Purkinje cell (primary cell): ENCODE measurements at places on chromosomes 5 and 9. TPM values are rescaled to one million over a fixed set of nuclear protein-coding genes. Genes with fewer than 3 reads are reported as not detected.

Gene C9orf50
- polyA plus RNA-seq = not detected in 2 replicates

Gene CERCAM
- 0.14 and 1.6 TPM in 2 replicates for polyA plus RNA-seq

Gene NMUR2
- polyA plus RNA-seq = 1.6 TPM in 1 of 2 replicates, not detected in the other

Gene DIPK1B
- polyA plus RNA-seq = 9.0 and 15.5 TPM in 2 replicates

Gene FAM221B
- not detected in 2 replicates for polyA plus RNA-seq

Gene PHAX
- 144 and 198 TPM in 2 replicates for polyA plus RNA-seq

Gene UGT3A2
- not detected in 2 replicates for polyA plus RNA-seq

Gene CCNJL
- 0.36 and 0.77 TPM in 2 replicates for polyA plus RNA-seq

Gene SHC3
- polyA plus RNA-seq = 0.06 and 4.1 TPM in 2 replicates

Gene ANKRD55
- 0.15 and 1.8 TPM in 2 replicates for polyA plus RNA-seq

Gene CCDC192
- not detected in 2 replicates for polyA plus RNA-seq

Gene YTHDC2
- 10.4 and 12.8 TPM in 2 replicates for polyA plus RNA-seq

Gene ACSL6
- polyA plus RNA-seq = 86.4 and 90.7 TPM in 2 replicates

Gene ARL15
- polyA plus RNA-seq = 5.1 and 18.5 TPM in 2 replicates

Gene RPL37
- 491 and 580 TPM in 2 replicates for polyA plus RNA-seq

Gene SLC25A2
- polyA plus RNA-seq = not detected in 2 replicates

Gene NXNL2
- 0.17 TPM in 1 of 2 replicates, not detected in the other for polyA plus RNA-seq

Gene HAVCR2
- 0.24 TPM in 1 of 2 replicates, not detected in the other for polyA plus RNA-seq

Gene SLC6A19
- not detected in 2 replicates for polyA plus RNA-seq

Gene STOML2
- polyA plus RNA-seq = 50.1 and 51.7 TPM in 2 replicates

Gene SHOC1
- 0.62 and 0.76 TPM in 2 replicates for polyA plus RNA-seq

Gene SV2C
- 50.4 and 53.8 TPM in 2 replicates for polyA plus RNA-seq

Gene ADAMTS13
- polyA plus RNA-seq = 1.7 and 3.4 TPM in 2 replicates

Gene MCTP1
- 8.5 and 27.0 TPM in 2 replicates for polyA plus RNA-seq

Gene BTNL3
- polyA plus RNA-seq = not detected in 2 replicates

Gene CCL28
- polyA plus RNA-seq = not detected in 2 replicates

Gene EGFL7
- polyA plus RNA-seq = 6.2 TPM in 1 of 2 replicates, not detected in the other

Gene KCNN2
- 38.7 and 43.6 TPM in 2 replicates for polyA plus RNA-seq

Gene PCDHB8
- polyA plus RNA-seq = not detected in 2 replicates

Gene ST8SIA4
- 0.31 TPM in 1 of 2 replicates, not detected in the other for polyA plus RNA-seq

Gene CHMP5
- polyA plus RNA-seq = 250 and 278 TPM in 2 replicates

Gene OTULINL
- 0.62 and 1.3 TPM in 2 replicates for polyA plus RNA-seq

Gene GHR
- polyA plus RNA-seq = 2.3 and 4.2 TPM in 2 replicates

Gene ANKRD34B
- polyA plus RNA-seq = not detected in 2 replicates

Gene OLFM1
- 48.1 and 207 TPM in 2 replicates for polyA plus RNA-seq

Gene PCDHGA10
- polyA plus RNA-seq = 6.1 and 7.8 TPM in 2 replicates
